Smooth muscle cell of the umbilical artery (primary cell): ENCODE measurements at places on chromosomes 13 and 19. TPM values are rescaled to one million over a fixed set of nuclear protein-coding genes. Genes with fewer than 3 reads are reported as not detected.

Gene MEF2B
- total RNA-seq: not detected in 2 replicates

Gene NDUFA7
- 6.8 and 8.0 TPM in 2 replicates for total RNA-seq

Gene RANBP3
- 23.8 and 45.3 TPM in 2 replicates for total RNA-seq

Gene C19orf67
- not detected in 2 replicates for total RNA-seq
